Left colon (tissue), 2 donors: ENCODE measurements at places on chromosomes 6 and 20.

- no peak for DNase-seq
Measured at GRCh38 chr6:39867592-39867991, 66.7 kb downstream of the MOCS1 start.

DNA sequence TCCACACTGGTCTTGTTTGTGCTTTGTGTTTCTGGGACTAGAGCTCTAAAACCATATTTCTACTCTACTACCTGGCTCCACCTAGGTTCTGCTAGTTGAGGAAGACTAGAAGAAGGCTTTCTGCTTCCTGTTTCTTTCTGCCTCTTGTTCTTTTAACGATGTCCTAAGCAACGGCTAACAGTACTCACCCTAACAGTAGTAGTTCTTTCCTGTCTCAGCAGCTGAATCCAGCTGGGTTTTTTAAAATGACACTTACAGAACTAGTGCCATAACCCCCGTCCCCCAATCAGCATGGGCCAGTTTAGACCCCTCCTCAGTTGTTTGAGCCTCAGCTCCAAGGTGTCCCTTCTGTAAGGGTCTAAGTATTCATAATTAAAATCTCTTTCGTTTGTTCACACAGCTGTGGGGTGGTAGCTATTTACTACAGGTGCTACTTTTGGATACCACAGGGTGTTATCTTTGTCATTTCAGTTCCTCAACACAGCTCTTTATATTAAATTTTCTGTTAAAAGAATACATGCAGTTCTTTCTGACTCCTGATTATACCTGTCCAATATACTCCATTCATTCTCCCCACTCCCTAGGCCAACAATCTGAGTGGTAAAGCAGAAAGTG lies 790.2 kb downstream of the DHX35 start:
- DNase-seq: no peak

DNA sequence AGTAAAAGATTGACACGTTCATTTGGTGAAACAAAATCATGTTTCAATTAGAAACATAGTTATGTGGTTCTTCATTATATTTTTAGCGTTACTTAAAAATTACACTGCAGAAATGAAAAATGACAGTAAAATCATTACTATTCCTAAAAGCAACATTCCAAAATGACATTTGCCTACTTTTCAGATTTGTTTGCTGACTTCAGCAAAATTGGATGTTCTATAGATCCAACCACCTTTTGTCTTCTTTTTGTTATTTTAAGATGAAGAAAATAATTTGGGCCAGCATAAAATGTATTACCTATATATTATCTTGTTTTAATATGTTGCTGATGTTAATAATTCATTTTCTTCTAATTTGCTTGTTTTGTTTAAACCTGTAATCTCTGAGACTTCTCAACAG lies 30.5 kb downstream of the STXBP5 start:
- DNase-seq: no peak

DNA sequence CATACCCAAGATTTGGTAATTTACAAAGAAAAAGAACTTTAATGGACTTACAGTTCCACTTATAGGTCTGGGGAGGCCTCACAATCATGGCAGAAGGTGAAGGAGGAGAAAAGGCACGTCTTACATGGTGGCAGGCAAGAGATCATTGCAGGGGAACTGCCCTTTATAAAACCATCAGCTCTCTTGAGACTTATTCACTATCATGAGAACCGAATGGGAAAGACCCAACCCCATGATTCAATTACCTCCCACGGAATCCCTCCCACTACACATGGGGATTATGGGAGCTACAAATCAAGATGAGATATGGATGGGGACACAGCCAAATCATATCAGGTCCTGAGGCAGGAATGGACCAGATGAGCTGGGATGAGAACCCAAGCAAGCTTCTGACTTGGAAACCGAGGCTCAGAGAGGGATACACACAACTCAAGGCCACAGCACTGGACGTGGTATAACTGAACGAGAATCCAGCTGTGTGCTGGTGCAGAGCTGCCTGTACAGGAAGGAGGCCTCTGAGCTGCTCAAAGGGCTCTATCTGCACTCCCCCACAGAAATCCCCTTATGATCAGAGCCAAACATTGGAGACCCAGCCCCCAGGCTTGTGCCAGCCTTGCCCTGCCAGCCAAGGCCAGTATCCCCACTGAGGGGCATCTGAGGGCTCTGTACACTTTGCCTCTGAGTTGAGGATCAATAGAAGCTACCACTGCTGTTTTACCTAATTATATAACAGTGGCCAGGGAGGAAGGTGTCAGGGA lies 137.8 kb downstream of the CEBPB start:
- no peak for DNase-seq

GRCh38 chr6:163457637-163458561 lies 43.4 kb downstream of the QKI start:
- no peak for DNase-seq
